Gastrocnemius medialis (tissue), 4 donors: ENCODE measurements at places on chromosomes 4 and X. TPM values are rescaled to one million over a fixed set of nuclear protein-coding genes. Genes with fewer than 3 reads are reported as not detected.

The APBB2 gene
- total RNA-seq = 14.3 TPM

The KLHL34 gene
- 2.8 TPM for total RNA-seq

The FGF16 gene
- total RNA-seq = not detected

The TMEM31 gene
- not detected for total RNA-seq

The NEXMIF gene
- total RNA-seq = 0.10 TPM

The FGF13 gene
- 15.3 TPM for total RNA-seq

The OTC gene
- 0.27 TPM for total RNA-seq

The ADGRG4 gene
- not detected for total RNA-seq

The NAT8L gene
- total RNA-seq = 1.8 TPM

The ANAPC4 gene
- 13.1 TPM for total RNA-seq

The PALLD gene
- 165 TPM for total RNA-seq

The TRIM60 gene
- not detected for total RNA-seq
